ENCODE measurements at places on chromosomes 2 and 18.

GRCh38 chr2:20451341-20451740 lies 4.5 kb downstream of the RHOB start:
- DNase-seq, result no peak

DNA sequence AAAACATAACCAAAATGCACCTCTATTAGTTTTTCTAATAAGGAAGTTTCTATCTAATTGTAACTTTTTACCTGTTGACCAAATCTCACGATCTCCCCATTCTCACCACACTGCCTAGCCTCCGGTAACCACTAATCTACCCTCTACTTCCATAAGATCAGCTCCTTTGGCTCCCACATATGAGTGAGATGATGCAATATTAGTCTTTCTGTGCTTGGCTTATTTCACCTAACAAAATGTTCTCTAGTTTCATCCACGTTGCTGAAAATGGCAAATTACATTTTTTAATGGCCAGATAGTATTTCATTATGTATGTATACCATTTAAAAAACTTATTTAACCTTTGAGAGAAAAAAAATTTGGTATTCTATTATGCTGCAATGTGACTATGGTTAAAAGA lies 379.0 kb upstream of the NXPH2 start:
- no peak for DNase-seq

DNA sequence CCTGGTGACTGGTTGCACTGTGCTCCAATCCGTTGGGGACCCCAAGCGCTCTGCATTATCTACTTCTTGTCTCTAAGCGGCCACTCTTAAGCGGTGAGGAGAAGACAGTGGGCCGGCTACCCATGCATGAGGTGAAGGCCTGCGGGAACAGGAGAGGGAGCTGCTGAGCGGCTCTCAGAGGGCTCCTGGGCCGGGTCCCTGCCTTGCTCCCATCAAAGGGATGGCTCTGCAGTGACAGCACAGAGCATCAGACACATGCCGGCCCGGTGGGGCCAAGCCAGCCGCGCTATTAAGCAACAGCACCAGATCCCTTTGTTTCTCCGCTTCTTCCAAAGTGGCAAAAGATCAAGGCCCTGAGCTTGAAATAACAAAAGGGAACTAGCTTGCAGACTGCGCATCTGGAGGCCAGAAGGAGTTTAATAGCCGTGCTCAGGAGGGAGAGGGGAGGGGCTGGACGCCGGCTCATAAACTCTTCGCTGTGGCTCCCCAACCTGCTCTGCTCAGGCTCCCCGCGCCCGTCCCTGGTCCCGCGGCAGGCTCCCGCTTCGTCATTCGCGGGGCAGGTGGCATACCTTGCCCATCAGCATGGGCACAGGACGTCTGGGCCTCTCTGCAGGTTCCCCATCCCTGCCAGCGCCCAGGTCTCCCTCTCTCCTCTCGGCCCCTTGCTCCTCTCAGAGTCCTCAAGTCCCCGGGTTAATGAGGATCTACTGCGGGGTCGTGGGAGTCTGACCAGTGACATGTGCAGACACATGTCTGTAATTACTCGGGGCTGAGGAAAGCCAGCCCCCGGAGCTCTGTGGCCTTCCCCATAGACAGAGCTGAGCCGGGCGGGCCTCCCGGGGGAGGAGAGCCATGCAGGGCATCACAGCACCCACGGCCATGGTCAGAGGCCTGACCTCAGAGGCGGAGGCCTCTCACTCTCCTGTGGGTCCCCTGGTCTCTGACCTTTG lies 96.7 kb downstream of the ASB1 start:
- DNase-seq, result no peak

DNA sequence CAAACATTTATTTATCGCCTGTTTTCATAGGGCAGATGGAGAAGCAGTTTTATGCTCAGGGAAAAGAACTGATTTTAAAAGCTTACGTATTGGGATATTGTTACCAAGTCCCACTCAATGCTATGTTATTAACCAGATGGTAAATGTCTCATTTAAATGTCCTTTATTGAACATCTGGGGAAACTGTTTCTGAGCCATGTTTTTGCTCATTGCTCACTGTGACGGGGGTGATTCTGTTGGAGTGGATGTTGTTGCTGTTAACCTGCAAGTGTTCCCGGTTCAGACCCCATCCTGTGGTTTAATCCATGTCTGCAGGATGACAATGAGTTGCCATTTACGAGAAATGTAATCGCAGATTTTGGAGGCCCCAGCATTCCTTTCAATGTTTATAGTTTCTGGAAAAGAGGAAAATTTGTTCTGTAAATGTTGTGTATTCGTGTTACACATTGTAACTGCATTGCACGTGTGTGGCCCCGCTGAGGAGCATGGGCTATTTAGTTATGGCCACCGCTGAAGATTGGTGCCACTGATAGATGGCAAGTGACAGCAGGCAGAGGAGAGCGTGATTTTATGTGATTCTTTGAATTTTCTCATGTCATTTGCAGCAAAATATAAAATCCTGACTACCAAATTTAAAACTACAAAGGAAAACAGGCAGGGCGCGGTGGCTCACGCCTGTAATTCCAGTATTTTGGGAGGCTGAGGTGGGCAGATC lies 174.8 kb upstream of the COPS8 start:
- no peak for DNase-seq

- no peak for DNase-seq
Measured at GRCh38 chr2:236293241-236293810, 29.1 kb upstream of the ASB18 start.

DNA sequence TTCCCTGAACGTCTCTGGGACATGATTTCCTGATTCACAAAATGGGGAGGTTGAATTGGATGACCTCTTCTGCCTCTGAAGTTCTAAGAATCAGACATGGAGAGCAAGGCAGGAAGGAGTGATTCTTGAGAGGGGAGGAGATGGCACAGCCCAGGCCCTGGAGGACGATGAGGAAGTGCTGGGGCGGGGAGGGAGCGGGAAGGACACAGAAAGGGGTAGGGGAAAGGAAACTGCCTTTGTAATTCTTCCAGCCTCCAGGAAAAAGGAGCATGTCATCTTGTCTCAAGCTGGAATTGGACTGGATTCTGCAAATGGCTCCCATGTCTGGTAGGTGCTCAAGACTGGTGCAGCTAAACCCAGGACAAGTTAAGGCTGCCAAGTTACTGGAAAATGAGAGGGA lies 97.0 kb upstream of the NCK2 start:
- no peak for DNase-seq

DNA sequence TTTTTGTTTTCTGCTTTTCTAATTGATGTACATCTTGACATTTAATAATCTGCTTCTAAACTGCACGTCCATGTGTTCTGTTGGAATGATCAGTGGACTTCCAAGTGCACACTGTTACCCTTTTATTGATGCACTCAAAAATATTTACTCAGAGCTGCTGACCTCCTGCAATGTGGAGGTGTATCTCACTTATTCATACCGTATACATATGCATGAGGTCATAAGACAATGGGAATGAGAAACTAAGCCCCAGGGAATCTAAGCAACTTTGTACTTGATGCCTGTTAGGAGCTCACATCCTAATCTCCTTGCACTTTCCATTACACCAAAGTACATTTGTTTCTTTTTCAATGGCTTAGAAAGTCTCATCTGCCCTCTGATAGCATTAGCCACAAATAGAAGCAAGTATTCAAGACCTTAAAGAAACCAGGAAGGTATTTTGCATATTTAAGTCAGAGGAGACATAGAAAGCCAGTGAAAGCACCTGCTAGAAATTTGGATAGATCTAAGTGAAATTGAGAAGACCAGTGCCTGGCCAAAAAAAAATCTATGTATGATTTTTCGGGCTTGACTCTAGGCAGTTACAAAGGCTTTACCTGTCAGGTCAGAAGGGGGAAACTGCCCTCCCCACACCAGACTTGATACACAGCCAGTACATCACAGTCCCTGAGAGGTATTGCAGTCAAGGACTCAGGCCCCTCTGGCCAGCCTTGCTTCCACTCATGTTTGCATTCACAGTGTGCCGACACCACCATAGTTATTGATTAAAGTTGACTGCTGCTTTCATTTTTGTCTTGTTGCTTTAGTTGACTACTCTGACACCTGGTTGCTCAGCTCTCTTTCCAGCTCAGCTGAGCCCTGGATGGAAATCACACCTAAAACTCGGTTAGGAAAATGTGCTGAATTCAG lies 391.7 kb upstream of the CYRIA start:
- no peak for DNase-seq

- no peak for DNase-seq
Measured at GRCh38 chr2:206462240-206462854, 19.0 kb downstream of the ADAM23 start.

- no peak for DNase-seq
Measured at GRCh38 chr2:35538796-35539195, 816.8 kb upstream of the CRIM1 start.

GRCh38 chr2:85578243-85579180 lies 1.1 kb downstream of the VAMP8 start:
- no peak for DNase-seq

- no peak for DNase-seq
Measured at GRCh38 chr18:48973731-48974130, 23.0 kb upstream of the SMAD7 start.

- DNase-seq, result no peak
Measured at GRCh38 chr2:53051157-53051556, 716.4 kb upstream of the CHAC2 start.

DNA sequence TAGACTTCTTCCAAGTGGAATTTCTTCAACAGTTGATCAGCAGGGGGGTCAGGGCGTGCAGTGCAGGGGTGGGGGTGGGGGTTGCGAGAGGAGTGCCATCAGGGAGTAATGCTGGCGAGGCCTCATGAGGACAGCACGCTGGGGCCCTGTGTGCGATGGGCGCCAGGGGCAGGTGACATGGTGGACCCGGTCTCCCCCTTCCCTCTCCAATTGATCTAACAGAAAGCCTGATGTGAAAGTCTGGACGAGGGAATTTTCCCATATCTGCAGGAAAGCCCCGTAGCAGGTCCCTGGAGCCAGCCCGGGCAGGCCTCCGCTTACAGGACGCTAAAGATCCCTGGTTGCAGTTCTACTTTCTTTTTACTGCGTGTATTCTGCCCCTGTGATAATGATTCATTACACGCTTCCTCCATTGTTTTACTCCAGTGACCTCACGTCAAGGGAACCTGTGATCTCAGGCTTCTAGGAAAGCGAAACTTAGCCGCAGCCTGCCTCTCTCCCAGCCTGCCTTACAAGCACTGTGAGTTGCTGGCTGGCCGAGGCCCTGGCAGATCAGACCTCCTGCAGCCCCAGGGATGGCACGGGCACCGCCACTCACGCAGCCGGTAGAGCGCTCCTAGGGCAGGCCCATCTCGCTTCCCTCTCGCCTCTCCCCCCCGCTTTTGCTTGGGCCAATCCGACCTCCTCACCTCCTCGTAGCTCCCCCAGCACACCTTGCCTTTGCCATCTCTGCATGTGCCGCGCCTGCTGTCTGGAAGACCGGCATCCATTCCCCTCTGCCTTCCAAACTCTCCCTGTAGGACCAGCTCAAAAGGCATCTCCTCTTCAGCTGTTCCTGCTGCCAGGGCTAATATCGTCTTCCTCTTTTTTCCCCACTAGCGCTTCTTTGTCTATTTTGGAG lies 19.2 kb downstream of the NEURL3 start:
- no peak for DNase-seq

DNA sequence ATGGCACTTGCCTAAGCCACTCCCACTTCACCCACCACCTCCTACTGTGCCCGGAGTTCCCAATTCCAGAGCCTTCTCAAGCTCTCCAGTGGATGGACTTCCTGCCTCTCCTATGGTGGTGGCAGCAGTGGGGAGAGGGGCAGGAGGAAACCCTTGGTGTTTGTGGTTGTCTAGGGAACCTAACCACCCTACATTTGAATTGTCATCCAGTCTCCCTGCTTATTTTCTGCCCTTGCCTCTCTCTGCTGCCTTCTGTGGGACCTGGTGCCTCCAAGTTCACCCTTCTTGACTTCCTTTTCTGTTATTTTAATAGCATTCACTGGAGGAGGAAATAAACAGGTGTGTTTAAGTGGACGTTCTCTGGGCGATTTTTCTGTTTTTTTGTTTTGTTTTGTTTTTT lies 50.0 kb upstream of the HPCAL1 start:
- DNase-seq, result no peak

DNA sequence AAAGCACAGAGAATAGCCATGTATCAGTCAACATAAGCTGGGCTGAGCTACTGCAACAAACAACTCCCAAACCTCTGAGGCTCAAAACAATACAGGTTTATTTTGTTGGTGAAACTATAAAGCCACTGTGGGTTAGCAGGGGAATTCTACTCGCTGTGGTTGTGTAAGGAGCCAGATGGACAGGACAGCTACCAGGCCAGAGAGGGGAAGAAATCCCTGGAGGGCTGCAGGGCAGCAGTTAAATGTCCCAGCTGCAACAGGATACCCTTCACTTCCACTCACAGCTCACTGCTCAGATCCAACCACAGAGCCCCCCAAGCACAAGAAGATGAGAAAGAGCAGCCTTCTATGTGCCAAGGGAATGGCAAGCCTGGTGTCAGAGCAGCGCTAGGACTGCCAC lies 245.9 kb upstream of the RAB6C start:
- DNase-seq, result no peak

DNA sequence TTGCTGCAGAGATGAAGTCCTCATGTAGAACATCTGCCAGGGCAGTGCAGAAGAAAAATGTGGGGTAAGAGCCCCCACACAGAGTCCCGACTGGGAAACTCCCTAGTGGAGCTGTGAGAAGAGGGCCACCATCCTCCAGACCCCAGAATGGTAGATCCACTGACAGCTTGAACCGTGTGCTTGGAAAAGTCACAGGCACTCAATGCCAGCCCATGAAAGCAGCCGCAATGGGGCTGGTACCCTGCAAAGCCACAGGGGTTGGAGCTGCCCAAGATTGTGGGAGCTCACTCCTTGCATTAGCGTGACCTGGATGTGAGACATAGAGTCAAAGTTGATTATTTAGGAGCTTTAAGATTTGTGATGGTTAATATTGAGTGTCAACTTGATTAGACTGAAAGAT lies 197.8 kb downstream of the CCDC102B start:
- no peak for DNase-seq

DNA sequence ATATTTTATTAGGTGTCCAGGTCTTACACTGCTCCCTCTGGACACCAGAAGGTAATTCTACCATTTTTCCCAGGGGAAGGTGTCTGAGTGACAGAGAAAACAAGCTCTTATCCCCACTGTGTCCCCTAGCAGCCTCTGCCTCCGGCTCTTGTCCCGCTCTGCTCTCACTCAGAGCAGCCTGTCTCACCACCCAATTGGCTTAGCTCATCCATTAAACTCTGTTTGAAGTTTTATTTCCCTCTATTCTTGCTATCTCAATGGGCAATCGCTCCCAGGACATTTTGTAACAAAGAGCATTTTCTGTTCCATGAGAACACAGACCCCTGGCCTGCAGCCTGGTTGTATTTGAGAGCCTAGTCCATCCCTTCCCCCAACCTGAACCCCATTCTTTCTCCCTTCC lies 90.6 kb upstream of the LDAH start:
- DNase-seq, result no peak

- peak; percentile 50 for DNase-seq
Measured at GRCh38 chr2:167294776-167295140, 406.5 kb downstream of the XIRP2 start.

- peak; percentile 26 for DNase-seq
Measured at GRCh38 chr18:13629841-13630715, 96.3 kb downstream of the FAM210A start.

DNA sequence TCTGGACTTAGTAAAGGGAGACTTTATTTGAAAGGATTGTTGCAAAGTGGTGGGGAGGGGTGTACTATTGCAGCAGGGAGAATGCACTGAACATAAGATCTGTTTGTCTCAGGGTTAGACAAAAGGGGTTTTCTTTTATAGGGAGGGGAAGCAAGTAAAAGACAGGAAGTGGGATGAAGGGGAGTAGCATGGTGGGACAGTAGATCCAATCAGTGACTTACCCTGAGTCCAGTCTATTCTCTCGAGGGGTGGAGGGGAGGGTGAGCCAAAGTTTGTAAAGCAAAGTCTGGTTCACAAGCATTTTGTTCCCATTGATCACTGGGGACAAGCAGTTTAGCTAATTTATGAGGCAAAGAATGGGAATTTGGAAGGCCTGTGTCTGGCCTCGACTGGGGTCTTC lies 35.0 kb upstream of the CYP27C1 start:
- no peak for DNase-seq

Measured in NCI-H1694 treated with DMSO at 0.1 percent for 48 hours (cell line).